ENCODE measurements at places on chromosomes 7 and 10.

- DNase-seq: no peak
These were observed 367.8 kb upstream of the ZMIZ1 start for GRCh38 chr10:78700816-78701520.

DNA sequence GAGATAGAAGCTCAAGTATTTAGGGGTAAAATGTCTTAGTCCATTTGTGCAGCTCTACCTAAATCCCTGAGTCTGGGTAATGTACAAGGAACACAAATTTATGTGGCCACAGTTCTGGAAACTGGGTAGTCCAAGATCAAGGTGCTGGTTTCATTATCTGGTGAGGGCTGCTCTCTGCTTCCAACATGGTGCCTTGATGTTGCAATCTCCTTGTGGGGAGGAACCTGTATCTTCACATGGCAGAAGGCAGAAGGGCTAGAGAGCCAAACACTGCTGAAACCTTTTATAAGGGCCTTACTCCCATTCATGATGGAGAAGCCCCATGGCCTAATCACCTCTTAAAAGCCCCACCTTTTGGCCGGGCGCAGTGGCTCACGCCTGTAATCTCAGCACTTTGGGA, 8.7 kb upstream of the BAZ1B start:
- no peak for DNase-seq

GRCh38 chr10:9786101-9786500, 1231.6 kb upstream of the CELF2 start:
- no peak for DNase-seq

- no peak for DNase-seq
These were observed 12.3 kb upstream of the ASCC1 start for GRCh38 chr10:72228318-72228751.

GRCh38 chr7:143849785-143850479, 52.0 kb downstream of the TCAF1 start:
- no peak for DNase-seq

GRCh38 chr7:20340839-20341238, 10.1 kb downstream of the ITGB8 start:
- DNase-seq: no peak

DNA sequence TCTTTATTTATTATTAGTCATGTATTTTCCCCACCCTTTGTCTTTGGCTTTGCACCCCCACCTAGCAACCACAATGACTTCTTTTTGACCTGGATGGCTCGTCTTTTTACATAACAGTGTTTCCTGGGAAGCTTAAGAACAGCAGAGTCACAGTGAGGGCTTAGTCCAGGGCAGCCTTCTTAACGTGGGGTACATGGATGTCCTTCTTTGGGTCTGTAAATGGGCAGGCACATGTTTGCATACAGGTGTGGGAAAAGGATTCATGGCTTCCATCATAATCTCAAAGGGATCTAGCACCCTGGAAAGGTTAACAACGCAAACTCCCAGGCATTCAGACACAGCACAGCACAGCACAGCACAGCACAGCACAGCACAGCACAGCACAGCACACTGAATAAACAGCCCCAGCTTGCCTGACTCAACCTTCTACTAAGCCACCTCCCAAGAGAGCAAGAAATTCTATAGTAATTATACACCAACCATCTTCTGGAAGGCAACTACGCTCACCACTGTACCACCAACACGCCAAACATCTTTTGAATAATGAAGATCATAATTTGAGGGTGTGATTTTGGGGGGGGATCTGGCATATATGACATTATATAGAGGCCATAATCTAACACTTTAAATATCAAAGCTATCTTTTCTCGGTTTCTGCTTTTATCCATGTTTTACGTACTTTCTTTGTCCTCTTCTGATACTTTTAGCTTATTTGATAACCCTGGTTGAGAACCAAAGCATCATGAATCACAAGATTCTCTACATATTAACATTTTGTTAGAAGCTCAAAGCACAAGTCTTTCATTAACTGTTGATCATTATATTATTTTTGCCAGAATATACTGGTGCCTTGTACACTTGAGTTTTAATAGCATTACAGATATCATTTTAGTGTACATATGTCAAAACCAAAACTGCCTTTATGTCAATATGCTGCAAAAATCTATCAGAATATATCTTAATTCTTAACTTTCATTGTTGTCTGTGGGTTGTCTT, 177.2 kb upstream of the KLF14 start:
- DNase-seq: no peak

GRCh38 chr7:46480619-46481018, 559.5 kb upstream of the IGFBP3 start:
- no peak for DNase-seq

DNA sequence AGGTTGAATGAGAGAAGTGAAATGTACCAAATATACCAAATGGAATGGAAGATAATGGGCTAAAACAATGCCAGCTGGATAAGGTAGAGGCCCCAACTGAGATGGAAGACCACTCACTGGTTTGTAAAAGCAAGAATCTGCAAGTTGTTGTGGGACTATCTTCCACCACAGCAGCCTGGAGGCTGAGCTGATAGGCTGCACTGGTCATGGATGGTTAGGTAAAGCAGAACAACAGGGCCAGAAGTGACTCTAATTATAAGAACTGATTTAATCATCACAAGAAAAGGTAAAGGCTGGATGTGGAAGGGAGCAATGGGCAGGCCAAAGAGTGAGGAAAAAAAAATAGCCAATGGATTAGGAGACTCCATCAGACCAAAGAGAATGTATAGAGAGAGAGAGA, 11.8 kb downstream of the TFEC start:
- no peak for DNase-seq

- no peak for DNase-seq
These were observed 242.8 kb upstream of the SP4 start for GRCh38 chr7:21184942-21185652.

DNA sequence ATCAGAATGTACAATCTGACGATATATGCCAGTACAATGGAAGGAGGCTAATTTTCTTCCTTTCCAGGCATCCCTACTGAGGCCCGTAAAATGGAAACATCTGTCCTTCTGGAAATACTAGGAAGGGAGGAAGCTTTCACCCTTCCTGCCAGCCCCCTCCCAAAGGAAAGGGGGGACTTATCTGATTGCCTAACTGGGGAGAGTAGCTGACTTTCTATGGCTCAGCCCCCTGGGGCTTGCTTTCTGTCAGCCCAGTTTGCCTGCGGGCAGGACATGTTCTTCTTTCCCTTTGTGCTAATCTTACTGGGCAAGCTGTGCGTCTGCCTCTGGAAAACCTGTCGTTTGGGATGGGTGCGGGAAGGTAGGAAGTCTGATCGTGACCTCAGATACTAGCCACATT, 508.9 kb downstream of the SUGCT start:
- no peak for DNase-seq

GRCh38 chr7:149734791-149735075, 38.7 kb downstream of the ZNF467 start:
- no peak for DNase-seq

DNA sequence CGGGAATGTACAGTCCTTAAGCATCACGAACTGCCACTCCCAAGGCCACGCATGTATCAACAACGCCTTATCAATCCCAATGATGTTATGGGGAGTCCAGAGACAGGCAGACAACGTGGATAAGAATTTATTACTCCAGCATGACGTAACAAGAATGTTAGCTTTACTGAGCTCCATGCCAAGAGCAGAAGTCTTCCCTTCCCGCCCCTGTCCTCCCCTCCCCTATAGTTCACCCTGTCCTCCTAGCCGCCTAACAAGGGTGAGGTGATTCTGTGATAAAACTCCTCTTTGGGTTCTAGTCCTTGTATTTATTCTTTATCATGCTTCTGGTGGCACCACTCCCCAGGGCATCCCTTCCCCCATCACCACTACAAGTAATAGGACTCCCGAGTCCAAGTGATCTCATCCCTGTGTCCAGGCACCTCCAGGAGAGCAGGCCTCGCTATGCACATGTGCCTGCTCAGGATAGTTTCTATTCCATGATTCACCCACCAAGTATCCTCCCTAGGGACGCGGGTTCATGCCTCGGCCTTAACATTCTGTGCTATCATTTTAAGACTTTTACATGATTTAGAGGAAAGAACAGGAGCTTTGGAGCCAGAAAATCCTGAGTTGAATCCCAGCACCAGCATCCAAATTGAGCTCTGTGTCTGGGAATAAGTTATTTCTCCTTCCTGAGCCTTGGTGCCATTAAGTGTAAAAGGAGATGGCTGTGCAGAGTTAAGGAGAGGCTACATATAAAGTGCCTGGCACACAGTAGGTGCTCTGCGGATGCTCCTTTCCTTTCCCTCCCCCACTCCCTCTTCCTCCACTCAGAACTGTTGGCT, 15.4 kb downstream of the GSDME start:
- no peak for DNase-seq

GRCh38 chr10:103748020-103748419, 107.4 kb downstream of the SH3PXD2A start:
- peak; percentile 49 for DNase-seq

GRCh38 chr7:47148536-47149207, 433.2 kb downstream of the TNS3 start:
- no peak for DNase-seq

GRCh38 chr7:50739744-50740435, 42.8 kb downstream of the GRB10 start:
- peak; percentile 56 for DNase-seq

DNA sequence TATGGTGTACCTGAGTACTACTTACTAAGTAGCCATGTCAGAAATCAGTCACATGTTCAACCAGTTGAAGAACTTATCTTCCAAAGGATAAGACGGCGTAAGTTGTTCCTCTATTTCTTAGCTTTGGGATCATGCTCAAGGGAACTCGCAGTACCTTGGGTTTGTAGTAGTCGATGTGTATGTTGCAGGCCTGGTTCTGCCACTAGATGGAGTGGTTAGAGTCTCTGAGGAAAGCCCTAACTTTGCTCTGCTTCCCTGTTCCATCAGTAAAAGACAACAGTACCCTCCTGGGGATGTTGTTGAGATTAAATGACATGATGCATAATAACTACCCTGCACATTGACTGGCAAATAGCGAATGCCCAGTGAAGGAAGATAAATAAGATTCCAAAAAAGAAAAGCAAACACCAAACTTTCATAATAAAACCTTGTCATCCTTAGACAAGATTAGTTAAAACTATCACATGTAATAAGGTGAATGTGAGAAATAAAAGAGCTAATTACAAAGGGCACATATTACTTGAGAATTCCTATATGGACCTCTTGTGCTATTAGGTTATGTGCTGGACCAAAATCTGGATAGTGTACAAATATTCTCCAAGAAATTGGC, 165.9 kb downstream of the ABCA13 start:
- DNase-seq: no peak

DNA sequence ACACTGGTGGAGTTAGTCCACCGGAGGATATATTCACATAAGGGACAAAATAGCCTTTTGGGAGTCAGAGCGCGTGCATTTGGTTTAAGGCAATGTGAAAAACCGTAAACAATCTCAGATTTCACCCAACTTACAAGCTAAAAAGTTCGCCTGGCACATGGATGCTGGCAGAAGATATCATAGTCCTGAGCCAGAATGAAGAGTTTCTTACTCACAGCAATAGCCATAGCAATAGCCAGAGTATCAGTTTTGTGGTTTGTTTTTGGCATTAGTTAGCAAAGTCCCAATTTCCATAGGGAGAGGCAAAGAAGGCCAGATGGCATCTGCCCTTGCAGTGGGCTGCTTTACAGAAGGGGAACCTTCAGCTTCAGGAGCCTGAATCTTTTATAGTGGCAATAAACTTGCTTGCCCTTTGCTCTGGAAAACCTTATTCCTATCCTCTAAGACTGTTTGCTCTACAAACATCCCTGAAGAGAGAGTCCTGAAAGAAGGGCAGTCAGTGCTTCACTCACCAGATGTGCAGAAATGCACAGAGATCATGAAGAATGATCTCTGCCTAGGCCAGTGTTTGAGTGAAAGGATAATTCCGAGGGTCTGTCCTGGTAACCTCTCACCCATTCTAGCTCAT, 28.7 kb upstream of the RSBN1L start:
- no peak for DNase-seq

- DNase-seq: peak; percentile 55
These were observed 81.9 kb downstream of the CREM start for GRCh38 chr10:35208536-35208935.

GRCh38 chr7:55411844-55412243, 46.7 kb downstream of the LANCL2 start:
- DNase-seq: no peak

- DNase-seq: no peak
These were observed 79.6 kb downstream of the BMPR1A start for GRCh38 chr10:86836044-86836443.

DNA sequence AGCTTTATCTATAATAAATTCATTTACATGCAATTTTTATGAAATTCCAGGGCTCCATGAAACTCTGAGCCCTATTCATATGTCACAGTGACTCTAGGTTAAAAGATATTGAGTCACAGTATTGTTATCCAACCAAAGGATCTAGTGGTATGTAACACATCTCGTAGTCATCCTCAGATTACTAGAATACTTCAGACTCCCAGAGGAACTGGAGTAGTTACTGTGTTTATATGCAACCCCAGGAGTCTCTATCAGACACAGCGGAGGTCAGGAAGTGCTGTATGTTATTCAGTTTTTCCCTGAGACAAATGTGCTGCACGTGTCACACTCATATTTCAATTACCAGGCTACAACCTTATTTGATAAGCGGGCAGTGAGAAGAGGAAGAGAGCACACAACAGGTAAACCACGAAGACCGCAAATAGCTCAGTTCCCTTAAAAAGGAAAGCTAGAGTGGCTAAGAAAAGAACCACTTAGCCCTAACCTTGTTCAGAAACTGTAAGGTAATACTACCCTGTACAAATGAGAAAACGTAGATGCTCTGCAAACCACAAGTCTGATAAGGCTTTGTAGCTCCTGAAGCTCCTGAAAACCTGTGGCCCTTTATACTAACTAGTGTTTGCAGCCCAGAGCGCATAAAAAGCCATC, 114.0 kb upstream of the CNTNAP2 start:
- no peak for DNase-seq

- DNase-seq: no peak
These were observed 22.7 kb downstream of the HKDC1 start for GRCh38 chr10:69242852-69243212.

DNA sequence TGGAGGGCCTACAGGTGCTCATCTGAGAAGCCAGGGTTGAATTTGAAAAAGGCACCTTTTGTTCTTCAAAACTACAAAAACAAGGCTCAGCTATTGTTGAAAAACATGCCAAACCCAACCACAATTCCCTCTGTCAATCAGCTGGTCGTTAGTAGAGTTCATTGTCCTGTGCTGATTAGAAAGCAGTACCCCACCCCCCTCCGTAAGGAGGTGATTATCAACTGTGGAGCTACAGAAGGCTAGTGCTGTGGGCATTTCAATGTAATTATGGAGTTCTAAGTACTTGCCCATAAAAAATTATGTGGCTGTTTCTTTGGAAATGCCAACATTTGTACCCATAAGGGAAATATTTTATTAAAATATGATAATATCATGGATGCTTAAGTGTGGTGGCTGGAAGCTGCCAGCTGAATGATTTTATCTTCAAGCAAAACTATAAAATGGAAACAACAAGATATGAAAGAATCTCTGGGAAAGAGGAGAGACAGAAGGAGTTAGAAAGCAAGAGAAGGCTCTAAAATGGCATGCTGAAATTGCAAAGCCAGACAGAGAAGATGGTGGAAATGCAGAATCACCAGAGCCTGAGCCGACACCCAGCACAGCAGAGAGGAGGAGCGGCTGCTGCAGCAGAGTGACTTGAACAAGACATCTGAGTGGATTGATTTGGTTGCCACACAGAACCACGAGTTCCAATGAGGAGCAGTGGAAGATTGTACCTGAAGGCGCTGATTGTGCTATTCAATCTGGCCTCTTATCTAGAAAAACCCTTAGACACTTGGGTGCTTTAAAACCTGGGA, 179.5 kb upstream of the LRGUK start:
- no peak for DNase-seq

GRCh38 chr7:140734729-140735128, 38.2 kb downstream of the NDUFB2 start:
- DNase-seq: no peak

GRCh38 chr10:127018766-127019165, 113.5 kb downstream of the DOCK1 start:
- no peak for DNase-seq

- no peak for DNase-seq
These were observed 39.9 kb downstream of the LDB3 start for GRCh38 chr10:86708068-86708782.

Data from activated CD4-positive, alpha-beta T cell treated with anti-CD3 and anti-CD28 coated beads for 48 hours (primary cell).